ENCODE measurements at places on chromosomes 7 and 10. TPM values are rescaled to one million over a fixed set of nuclear protein-coding genes. Genes with fewer than 3 reads are reported as not detected.
A peak's percentile ranks its signal among the peaks of the same experiment; 100 is the strongest.

GRCh38 chr10:102741726-102742237, 2.0 kb upstream of the WBP1L start:
- no peaks in the 10 kb centered on the region for H3K36me3 ChIP-seq
- no peaks in the 10 kb centered on the region for H3K27me3 ChIP-seq
- peaks cover 13% of the 10 kb centered on the region for H3K4me1 ChIP-seq
- H3K4me3 ChIP-seq = no peak overlapping the region
- H3K27ac ChIP-seq = no peak overlapping the region
- no peak for DNase-seq

- DNase-seq = no peak
- no peak overlapping the region for H3K4me3 ChIP-seq
- no peak overlapping the region for H3K27ac ChIP-seq
- no peaks in the 10 kb centered on the region for H3K36me3 ChIP-seq
- no peaks in the 10 kb centered on the region for H3K4me1 ChIP-seq
- H3K27me3 ChIP-seq = no peaks in the 10 kb centered on the region
Measured at GRCh38 chr10:117946525-117947070, 100.1 kb downstream of the RAB11FIP2 start.

DNA sequence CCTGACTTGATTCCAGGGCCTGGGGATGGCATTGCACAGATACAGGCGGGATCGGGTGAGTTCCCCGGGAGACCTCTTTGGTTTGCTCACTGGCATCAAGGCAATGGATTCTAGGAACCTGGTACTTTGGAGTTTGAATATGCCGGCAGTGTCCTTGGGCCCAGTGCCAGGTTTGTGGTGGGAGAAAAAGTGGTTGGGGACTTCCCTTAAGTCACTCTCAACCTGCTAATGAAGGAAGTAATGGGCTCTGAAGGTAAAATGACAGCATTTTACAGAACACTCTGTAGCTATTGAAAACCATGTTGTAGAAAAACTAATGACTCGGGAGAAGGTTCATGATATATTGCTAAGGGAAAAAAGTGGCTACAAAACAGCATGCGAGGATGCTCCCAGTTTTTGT, 129.9 kb downstream of the CFAP58 start:
- H3K27ac ChIP-seq = no peak overlapping the region
- H3K4me3 ChIP-seq = no peak overlapping the region
- no peaks in the 10 kb centered on the region for H3K27me3 ChIP-seq
- peak; percentile 11 for DNase-seq
- no peaks in the 10 kb centered on the region for H3K36me3 ChIP-seq

GRCh38 chr10:92387289-92387940, 96.4 kb downstream of the MARCHF5 start:
- H3K36me3 ChIP-seq = no peaks in the 10 kb centered on the region
- DNase-seq = no peak
- H3K4me1 ChIP-seq = no peaks in the 10 kb centered on the region
- H3K27me3 ChIP-seq = no peaks in the 10 kb centered on the region
- H3K4me3 ChIP-seq = no peak overlapping the region

GRCh38 chr10:59801171-59801570, 47.9 kb upstream of the MRLN start:
- no peak for DNase-seq
- H3K27ac ChIP-seq = no peak overlapping the region
- peaks cover 46% of the 10 kb centered on the region for H3K36me3 ChIP-seq

- no peaks in the 10 kb centered on the region for H3K4me1 ChIP-seq
- H3K27me3 ChIP-seq = no peaks in the 10 kb centered on the region
- H3K4me3 ChIP-seq = no peak overlapping the region
- DNase-seq = no peak
- no peaks in the 10 kb centered on the region for H3K36me3 ChIP-seq
Measured at GRCh38 chr10:43867667-43868565, 219.2 kb upstream of the ZNF32 start.

GRCh38 chr10:2589196-2589595, 478.2 kb upstream of the PFKP start:
- no peak overlapping the region for H3K4me3 ChIP-seq
- DNase-seq = no peak
- H3K27ac ChIP-seq = no peak overlapping the region
- H3K27me3 ChIP-seq = no peaks in the 10 kb centered on the region
- no peaks in the 10 kb centered on the region for H3K4me1 ChIP-seq
- H3K36me3 ChIP-seq = no peaks in the 10 kb centered on the region

STAG3 gene
- total RNA-seq = 5.0 TPM

SFMBT2 gene
- 70.4 TPM for total RNA-seq
